ENCODE measurements at places on chromosomes 3 and 15.

DNA sequence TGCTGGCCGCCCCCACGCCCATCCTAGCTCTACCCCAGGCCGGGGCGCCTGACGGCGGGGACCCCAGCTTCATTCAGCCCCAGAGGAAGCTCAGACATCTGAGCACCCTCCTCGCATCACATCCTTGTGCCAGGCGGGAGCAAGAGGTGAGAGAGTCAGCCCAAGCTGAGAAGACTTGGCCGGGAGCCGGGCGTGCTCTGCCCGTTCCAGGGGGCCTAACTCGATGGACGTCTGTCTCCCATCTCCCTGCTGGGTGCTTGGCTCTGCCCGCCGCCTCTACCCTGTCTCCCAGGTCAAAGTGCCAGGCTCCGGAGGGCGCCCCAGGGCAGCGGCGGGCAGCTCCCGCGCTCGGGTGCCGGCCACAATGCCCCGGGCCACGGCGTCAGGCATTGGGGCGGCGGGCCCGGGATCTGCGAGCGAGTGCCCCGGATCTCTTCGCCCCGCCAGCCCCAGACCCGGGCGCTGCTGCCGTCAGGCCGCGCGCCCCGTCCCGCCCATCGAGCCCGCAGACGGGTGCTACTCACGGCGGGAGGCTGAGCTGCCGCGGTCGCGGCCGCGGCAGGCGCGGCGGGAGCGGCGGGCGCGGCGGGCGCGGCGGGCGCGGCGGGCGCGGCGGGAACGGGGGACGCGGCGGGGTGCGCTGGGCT is 388 bp downstream of the DAPK2 start:
- DNase-seq = no peak

DNA sequence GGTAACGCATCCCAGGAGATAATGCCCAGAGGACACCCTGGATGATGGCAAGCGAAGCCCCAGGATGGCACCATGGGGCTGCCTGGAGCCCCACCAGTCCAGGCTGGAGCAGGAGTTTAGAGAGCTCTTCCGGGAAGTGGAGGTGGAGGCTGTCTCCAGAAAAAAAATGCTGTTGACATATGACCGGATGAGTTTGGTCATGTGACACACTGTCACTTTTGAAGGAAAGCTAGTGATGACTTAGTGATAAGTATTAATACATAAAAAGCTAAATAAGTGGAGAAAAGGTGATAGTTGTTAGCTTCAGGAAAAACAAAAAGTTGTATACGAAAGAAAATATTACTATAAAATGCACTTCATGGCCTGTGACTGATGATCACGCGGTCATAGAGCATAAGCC is 20.0 kb upstream of the MYZAP start:
- DNase-seq = no peak

GRCh38 chr3:175885231-175885766 is 1026.2 kb downstream of the NAALADL2 start:
- no peak for DNase-seq

DNA sequence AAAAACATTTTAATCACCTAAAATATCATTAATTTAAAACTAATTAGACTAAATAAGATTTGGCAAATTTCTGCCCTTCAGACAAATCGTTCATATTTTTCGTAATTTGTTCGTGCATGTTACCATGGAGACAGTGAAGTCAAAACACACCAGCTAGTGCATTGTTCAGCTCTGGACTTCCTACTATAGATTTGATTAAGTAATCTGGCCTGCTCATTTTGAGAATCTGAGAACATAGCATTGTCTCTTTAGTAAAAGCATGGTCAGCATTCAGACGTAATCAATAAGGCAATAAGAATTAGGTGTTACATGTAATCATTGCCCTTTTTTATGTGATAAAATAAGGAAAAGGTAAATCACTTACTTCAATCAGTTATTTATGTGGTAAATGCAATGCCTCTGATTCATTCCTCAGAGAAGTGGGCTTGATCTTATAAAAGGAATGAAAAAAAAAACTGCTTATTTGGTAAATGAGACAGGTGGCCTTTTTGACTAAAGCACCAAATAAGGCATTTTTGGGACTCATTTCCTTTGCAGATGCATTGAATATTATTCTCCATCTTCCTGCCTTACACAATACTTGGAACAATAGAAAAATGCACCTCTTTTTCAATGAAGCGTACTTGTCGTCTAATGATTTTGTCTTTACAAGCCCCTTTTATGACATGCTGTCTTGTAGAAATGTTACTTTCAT is 84.5 kb upstream of the FNDC3B start:
- no peak for DNase-seq

- no peak for DNase-seq
Measured at GRCh38 chr3:50205413-50206276, 574 bp downstream of the SLC38A3 start.

All from SK-N-MC (cell line).